Activated T-cell treated with anti-CD3 and anti-CD28 coated beads, Interleukin-2, amount 50 U/mL, for 48 hours (primary cell): ENCODE measurements at places on chromosomes 1 and 21.

- DNase-seq: no peak
Measured at GRCh38 chr1:206979379-206980043, 9.3 kb upstream of the FCAMR start.

GRCh38 chr1:102097451-102097850, 100.7 kb upstream of the OLFM3 start:
- no peak for DNase-seq

- no peak for DNase-seq
Measured at GRCh38 chr1:156499194-156499841, 1.3 kb downstream of the MEF2D start.

- no peak for DNase-seq
Measured at GRCh38 chr1:14238472-14239307, 359.8 kb upstream of the KAZN start.

DNA sequence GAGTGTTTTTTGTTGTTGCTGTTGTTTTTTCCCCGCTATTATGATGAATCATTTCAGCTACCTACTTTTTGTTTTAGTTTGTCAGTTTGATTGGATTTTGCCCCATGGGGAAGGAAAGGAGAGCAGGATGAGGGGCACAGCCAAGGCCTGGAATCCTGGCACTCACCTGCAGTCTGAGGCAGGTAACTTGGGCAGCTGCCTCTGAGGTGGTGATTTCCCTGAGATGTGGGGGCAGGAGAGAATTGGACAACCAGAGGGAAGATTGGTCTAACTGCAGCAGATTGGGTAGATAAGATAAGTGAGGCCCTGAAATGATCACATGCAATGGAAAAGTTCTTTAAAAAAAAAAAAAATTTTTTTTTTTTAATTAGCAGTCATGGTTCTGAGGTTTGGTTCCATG, 1.5 kb upstream of the LAX1 start:
- no peak for DNase-seq

DNA sequence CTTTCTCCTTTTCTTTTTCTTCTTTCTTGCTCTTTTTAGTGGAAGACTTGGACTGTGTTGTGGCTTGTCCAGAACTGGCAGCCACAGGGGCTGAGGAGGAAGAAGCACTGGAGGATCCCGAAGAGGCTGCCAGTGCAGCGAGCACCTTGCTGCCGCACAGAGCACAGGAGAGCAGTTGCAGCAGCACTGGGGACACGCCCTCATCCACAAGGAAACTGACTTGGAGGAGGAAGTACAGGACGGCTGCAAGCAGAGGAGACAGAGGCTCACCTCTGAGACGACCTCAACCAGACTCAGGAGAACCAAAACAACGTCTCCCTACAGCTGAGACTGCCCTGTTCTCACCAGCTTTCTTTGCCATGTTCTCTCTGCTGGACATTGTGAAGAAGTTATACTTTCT, 88.9 kb downstream of the UBR4 start:
- DNase-seq: no peak

- no peak for DNase-seq
Measured at GRCh38 chr1:63971557-63971956, 197.7 kb downstream of the ROR1 start.

DNA sequence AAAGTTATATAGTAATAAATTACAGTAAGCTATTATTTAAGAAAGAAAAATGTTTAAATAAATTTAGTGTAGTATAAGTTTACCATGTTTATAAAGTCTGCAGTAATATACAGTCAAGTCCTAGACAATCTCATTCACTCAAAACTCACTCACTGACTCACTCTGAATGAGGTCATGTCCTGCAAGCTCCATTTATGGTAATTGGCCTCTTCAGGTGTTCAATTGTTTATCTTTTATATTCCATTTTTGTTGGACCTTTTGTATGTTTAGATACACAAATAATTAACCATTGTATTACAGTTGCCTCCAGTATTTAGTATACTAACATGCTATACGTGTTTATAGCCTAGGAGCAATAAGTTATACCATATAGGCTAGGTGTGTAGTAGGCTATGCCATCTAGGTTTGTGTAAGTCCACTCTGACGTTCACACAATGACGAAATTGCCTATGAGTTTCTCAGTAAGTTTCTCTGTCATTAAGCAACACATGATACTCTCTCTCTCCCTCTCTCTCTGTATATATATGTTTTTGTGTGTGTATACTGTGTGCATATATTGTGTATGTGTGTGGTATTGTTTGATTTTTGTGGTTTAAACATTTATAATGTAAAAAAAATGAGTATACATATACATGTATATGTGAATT, 161.2 kb downstream of the NCAM2 start:
- DNase-seq: no peak

DNA sequence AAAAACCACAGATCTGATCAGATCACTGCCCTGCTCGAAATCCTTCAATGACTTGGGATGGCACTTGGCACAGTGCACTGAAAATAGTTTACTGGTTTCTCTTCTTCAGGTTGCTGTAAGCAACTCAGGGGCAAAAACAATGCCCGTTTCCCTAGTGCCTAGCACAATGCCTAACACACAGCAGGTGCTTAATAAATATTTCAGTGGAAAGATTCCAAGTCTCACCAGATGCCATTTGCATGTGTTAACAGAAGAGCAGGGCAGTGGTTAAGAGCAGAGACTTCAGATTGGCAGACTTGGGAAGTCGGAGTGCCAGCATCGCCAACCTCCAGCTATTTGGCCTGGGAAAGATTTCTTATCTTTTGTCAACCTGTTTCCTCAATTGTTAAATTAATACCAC, 10.9 kb upstream of the METTL25B start:
- no peak for DNase-seq

GRCh38 chr1:7809742-7810141, 25.7 kb downstream of the PER3 start:
- no peak for DNase-seq
